Stimulated activated naive CD4-positive, alpha-beta T cell treated with Interleukin-2 at 50 U/mL for 16 hours (primary cell): ENCODE measurements at places on chromosomes 3 and 15.

DNA sequence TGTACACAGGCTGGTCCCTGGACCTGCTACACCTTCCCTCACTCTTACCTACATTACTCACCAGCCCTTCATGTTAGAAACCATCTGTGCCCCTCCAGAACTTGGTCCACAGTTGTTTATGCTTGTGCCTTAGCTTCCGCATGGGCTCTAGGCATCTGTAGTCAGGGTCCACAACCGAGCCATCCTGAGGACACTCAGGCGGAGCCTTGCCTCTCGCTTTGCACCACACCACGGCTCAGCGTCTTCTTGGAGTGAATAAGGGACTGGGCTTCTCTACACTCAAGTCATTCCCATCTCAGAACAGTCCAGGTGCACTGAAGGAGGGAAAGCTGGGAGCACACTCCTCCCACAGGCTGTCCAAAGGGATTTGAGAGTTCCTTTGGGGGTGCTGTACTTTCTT, 97.8 kb downstream of the HMG20A start:
- no peak for DNase-seq

- DNase-seq, result no peak
Measured at GRCh38 chr15:77706482-77707244, 74.0 kb upstream of the LINGO1 start.

DNA sequence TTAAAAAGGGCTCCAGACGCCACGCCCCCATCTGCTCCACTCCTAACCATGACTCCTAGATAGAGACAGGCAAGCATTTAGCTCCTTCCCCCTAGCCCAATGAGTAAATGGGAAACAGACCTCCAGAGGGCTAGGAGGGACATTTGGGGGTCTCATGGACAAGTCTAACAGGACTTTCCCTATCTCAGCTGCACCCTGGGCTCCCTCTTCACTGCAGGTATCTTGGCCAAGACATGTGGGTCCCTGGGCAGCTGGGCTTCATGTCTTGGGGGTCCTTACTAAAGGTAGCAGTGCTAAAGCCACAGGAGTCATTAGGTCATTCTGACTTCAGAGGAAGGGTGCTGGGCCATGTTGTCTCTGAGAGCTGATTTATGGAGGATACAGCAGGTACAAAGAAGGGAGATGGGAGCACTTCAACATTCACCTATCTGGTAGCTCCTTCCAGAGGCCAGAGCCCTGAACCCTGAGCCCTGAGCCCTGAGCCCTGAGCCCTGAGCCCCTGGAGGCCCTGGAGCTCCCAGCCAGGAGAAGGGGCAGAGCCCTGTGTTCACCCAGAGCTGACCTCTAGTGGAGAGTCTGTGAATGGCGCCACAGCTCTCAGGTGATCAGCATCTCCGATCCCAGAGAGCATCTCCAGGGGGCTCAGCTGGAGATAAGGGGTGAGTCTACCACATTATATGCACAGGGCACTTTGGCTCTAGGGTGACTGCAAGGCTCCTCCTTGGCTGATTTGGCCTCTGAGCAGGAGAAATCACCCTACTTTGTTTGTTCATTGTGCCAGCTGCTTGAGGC, 40.1 kb upstream of the EPHB1 start:
- no peak for DNase-seq

DNA sequence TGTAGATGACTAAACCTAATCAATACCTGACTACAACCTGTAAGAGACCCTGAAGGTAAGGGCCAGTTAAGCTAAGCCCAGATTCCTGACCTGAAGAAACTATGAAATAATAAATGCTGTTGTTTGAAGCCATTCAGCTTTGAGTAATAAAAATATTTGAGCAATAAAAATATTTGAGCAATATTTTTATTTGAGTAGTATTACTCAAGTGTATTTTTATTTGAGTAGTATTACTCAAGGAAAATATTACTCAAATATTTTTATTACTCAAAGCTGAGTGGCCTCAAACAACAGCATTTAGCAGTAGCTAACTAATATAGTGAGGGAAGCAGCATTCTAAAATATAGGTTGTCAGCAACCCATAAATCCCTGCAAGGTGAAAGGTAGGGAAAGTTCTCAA, 143.8 kb upstream of the RARB start:
- no peak for DNase-seq

GRCh38 chr3:150170852-150171520, 200.3 kb upstream of the PFN2 start:
- no peak for DNase-seq

DNA sequence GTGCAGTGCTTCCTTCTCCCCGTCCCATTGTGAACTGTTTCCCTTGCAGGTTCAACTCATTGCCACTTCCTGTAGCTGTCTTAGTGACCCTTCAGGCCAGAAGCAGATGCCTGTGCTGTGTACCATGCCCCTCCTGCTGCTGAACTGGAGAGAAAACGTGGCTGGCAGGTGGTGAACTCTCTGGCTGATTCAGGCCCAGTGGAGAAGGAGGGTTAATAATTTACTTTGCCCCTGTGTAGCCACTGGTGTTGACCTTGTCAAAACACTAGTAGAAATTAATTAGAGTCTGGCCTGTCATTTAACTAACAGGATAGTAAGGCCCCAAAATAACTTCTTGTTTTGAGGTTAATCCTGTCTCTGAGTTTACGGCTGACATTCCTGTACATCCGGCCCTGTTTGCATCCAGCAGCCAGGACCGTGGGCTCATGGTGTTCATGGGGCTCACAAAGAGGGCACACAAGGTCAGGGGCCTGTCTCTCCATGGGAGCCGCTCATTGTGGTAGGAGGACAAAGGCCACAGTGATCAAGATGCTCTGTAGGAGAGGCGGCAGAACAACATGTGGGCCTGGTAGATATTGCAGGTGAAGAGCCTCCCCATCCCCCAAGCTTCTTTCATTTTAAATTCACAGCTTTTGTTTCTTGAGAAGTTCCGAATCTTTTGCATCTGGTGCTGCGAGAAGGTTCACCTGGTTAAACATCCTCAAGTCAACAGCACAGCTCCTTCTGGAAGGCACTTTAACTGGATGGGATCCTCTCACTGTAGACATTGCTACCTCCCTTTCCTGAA, 101.6 kb downstream of the CGNL1 start:
- no peak for DNase-seq
